D341Med (cell line): ENCODE measurements at places on chromosomes 11 and 22.
A peak's percentile ranks its signal among the peaks of the same experiment; 100 is the strongest.

DNA sequence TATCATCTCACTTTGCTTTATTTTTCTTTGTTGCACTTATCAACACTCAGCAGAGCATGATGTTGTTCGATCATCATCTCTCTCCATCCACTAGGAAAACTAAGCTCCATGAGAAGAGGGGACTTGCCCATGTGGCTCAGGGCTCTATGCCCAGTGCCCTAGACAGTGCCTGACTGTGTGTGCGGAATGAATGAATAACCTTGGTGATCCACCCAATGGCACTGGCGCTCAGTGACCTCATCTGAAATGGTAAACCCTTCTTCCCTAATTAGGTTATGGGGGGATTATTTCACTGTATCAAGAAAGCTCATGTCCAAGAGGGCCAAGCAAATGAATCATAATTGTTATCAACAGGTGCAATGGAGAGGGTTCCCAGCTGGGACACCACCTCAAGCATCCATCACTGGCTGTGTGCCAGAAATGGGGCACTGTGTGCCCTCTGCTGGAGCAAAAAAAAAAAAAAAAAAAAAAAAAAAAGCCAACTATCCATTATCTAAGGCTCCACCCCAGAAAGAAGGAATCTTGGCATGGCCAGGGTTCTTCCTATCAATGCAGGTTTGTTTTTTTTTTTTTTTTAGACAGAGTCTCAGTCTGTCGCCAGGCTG is 172.6 kb downstream of the LARGE1 start:
- DNase-seq = no peak

GRCh38 chr22:33519071-33519973 is 401.0 kb downstream of the LARGE1 start:
- peak; percentile 65 for DNase-seq

DNA sequence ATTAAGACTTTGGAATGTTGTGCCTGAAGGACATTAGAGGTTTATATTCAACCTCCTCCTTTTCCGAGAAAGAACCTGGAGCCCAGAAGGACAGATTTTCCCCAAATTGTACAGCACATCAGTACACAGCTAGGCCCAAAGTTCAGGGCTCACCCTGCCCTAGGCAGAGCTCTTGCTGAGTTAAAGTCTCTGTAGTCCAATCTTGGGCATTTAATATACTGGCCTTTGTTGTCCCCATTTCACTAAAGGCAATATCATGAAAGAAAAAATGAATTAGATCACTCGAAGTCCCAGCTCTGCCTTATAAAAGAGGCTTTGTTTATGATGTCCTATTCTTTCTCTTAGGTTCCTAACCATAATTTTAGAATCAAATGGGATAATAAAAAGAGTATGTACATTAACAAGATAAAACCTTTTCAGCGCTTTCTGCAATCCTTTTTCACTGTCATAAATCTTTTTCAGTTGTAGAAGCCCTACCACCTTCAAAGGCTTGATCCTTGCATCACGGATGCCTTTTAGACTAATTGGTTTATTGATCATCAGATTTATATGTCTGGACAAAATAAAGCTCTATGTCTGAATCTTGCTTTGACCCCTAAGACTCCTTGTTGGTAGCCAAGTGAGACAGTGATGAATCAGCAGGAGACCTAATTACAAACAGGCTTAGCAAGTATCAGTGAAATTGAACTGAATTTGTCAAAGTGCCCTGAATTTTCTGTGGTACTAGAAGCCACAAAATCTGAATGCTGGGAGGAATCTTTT is 39.8 kb downstream of the RELT start:
- no peak for DNase-seq

DNA sequence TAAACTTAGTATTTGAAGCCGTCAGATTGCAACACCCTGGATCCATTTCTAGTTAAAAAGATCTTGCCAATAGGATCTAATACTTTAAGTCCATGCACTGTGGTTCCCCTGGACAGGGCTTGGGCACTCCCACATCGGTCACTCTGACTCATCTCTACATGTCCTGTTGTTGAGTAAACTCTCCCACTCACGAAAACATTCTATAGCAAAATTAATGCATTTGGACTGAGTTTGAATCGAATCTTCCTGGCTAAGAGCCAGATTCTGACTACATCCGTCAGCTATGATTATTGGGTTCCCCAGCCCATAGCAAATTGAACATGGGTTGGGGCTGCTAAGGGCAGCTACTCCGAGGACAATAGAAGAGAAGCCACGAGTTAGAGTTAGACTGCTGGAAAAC is 182.1 kb upstream of the SORL1-AS1 start:
- no peak for DNase-seq

GRCh38 chr11:75432911-75433321 is at the start of gene KLHL35:
KLHL35 (minus strand) TSS chr11:75433203; CDS start chr11:75430629, 2,574 bp downstream.
- DNase-seq = no peak

- no peak for DNase-seq
Observed at GRCh38 chr11:93166194-93166593, 31.6 kb downstream of the SLC36A4 start.

- DNase-seq = no peak
Observed at GRCh38 chr11:63536669-63537292, at the start of gene PLAAT4. PLAAT4 (plus strand) TSS chr11:63536808; CDS start chr11:63536869, 61 bp downstream.

DNA sequence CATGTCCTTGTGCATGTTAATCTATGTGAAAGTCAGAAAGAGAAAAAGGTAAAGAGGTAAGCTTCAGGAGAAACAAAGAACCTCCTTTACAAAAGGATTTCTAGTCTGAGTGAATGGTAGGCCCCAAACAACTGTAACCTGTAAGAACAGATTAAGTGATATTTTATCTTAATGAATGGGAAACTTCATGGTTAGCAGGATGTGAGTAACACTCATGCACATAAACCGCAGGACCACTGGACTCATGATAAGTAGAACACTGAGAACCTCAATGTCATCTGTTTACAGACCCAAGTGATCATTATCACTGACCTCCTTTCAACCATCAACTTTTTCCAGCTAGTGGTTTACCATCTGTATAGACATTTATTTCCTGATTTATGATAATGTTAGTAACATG is 19.9 kb downstream of the OR8G5 start:
- no peak for DNase-seq

DNA sequence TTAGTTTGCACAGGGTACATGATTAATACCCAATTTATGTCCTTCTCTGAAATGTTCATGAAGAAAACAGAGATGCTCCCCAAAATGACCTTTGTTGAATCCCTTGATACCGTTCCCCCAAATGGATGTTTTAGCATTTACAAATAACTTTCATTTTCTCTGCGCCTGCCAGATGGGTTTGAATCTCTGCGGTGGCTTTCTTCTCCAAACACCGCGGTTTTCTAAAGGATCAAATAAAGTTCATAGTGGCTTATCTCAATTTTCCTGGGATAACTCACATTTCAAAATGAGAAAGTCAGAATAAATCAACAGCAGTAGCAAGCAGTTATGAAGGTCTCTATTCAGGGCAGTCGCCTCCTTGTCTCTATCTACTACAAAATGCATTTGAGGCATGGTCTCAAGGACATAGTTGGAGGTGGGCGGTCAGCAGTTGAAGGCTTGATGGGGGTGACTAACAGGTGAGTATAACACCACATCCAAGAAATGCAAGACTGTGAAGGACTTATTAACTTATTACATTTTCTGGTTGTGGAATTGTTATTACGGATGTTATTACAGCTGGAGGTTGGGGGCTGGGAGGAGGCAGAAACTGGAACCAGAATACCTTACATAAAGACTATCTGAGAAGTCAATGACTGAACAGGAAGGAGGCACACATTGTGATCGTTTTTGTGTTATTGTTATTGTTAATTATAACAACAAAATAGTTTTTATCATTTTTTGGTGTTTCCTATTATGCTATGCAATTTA is 1513.3 kb downstream of the FAM181B start:
- DNase-seq = no peak

DNA sequence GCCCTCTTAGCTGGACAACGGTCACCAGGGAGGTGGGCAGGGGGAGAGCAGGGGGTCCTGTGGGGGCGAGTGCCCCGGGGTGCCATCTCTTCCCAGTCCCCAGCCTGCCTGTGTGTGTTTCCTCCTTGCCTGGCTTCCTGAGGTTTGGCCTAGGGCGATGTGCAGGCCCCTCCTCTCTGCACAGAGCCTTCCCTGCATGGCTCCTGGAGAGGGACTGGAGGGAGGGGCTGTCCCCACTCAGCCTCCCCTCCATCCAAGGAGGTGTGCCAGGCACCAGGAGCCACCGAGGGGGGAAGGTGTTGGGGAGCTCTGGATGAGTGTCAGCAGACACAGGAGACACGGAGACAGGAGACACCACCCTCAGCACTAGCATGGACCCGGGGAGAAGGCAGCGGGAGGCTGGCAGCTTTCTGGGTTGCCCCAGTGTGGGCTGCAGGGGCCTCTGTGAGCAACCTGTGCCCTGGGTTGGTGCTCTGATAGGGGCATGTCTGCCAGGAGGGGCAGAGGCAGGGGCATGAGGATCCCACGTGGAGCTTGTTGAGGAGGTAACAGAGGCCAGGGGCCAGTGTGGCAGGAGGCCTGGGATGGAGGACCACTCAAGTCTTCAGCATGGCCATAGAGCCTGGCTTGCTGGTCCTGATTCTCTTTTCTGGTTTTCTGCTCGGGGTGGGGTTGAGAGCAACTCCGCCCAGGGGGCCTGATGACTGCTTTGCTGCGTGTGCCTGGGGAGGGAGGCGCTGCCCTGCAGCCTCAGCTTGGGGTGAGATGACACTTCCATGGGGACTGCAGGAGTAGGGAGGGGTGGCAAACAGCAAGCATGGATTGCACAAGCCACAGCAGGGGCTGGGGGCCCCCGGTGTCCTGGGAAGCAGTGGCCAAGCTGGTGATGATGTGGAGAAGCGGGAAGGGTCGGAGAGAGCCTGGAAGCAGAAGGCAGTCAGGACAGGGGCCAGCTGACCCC is 78.8 kb downstream of the ST3GAL4 start:
- no peak for DNase-seq

- DNase-seq = no peak
Observed at GRCh38 chr11:134449713-134450112, 37.7 kb upstream of the B3GAT1 start.

DNA sequence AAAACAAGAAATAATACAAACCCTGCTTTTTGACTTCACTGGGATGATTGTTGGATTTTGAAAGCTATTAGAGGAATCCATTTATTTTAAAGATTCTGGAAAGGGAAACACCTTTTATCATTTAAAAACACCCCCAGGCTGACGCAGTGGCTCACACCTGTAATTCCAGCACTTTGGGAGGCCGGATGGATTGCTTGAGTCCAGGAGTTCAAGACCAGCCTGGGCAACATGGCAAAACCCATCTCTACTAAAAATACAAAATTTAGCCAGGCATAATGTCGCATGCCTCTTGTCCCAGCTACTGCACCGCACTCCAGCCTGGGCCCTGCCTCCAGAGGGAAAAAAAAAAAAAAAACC is 317 bp upstream of the SCN2B start:
- DNase-seq = no peak

DNA sequence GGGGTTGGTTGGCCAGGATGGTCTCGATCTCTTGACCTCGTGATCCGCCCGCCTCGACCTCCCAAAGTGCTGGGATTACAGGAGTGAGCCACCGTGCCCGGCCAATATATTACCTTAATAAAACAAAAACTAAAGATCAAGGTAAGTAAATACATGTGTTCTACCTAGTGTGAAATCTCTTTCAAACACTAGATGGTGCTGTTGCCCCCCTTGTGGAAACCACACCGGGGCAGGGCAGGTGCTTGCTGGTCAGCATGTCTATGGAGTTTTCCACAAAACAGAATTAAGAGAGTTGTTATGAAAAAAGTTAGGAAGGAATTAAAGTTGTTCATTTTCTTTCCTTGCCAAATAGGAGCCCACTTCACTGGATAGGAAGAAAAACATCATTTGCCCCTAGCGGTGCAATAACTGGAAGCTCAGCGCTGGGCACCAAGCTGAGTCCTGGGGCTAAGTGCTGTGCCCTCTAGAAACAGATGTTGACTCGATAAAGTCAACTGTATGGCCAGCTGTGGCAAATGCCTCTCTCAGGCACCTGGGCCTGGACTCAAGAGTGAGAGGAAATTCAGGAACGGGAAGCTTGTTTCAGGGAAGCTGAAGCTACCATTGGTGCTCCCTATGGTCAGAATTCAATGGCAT is 6.3 kb upstream of the KCNJ5 start:
- peak; percentile 52 for DNase-seq

- no peak for DNase-seq
Observed at GRCh38 chr11:74686792-74687191, 44.4 kb downstream of the CHRDL2 start.

DNA sequence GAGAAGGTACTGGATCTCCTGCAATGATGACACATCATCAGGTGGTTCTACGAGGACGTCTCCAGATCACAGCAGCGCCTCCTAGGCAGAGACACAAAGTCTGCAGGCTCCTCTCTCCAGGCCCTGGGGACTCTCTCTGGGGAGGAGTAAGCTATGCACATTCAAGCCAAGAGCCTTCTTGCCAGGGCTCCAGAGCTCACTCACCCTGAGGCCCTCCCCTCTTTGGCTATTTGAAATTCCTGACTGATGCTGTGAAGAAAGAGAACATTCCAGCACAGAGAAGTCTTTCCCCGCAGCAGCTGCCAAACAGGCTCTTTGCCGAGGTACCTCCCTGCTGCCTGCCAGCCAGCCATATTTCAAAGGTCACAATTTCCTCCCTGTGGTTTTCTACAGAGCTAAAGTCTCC is 204.9 kb downstream of the CSNK2A3 start:
- no peak for DNase-seq

- DNase-seq = no peak
Observed at GRCh38 chr11:88384004-88384668, 46.6 kb upstream of the CTSC start.

DNA sequence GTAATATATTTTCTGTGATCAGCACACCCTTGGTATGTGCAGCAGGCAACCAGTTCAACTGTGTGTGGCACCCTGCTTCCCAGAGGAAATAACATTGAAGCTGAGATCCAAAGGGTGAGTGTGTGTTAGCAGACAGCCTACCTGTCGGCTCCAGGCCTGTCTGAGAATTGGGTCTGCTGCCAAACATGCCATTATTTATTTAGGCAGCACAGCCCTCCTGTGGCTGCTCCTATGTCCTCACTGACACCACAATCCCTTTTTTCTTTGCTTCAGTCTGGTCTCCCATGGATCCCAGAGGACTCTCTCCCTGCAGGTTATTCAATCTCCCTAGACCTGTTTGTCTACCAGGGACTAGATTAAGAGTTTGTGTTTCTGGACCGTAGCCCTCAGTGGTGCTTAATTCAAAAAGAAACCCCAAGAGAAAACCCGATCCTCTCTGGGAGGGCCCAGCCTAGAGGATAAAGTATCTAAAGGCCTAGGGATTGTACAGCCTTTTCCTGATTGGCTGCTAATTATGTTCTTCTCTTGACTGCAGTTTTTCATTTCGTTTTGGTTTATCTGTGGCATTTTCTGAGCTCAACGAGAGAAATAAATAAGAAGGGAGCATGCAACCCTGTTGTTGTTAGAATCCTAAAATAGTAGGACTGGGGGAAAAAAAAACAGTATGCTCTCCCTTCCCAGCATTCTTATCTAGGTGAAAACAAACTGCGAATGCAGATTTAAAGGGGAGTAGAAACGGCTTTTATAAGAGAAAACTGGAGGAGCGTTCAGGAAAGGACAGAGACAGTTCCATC is 24.1 kb downstream of the KCNE3 start:
- peak; percentile 78 for DNase-seq

DNA sequence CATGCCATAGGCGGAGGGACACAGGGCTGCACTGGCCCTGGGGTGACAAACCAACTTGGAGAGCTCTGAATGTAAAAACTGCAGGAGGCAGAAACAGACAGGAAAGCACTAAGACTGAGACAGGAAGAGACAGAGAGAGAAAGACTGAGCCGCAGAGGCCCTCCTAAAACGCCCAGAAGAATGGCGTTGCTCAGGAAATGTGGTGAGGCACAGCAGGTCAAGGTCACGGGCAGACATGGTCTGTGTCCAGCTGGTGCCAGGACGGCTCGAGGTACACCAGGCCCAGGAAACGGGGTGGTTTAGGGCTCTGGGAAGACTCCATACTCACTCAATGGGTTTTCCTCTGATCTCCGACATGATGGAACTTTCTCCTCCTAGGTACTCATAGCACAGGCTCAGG is 29.1 kb downstream of the MAFF start:
- no peak for DNase-seq

- DNase-seq = no peak
Observed at GRCh38 chr11:63573881-63574855, 11.0 kb upstream of the PLAAT2 start.
